ENCODE measurements at places on chromosomes 7 and 10. TPM values are rescaled to one million over a fixed set of nuclear protein-coding genes. Genes with fewer than 3 reads are reported as not detected.

DNA sequence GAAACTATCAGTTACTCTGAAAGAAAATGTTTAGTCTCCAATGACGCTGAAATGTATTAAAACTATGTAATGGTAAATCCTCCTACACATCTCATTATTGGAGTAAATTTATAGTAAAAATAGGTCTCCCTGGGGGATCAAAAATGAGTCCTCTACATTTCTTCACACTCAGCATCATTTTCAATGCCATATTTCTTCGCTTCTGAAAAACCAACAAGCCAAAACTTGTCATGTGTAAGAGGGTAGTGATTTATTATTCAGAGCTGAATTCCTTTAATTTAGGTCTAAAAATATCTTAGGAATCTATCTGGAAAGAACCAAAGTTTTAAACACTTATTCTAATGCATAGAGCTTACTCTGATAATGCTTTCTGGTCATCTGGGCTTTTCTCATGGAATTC is 3.0 kb downstream of the PDK4 start:
- no peak for DNase-seq

GRCh38 chr7:16300361-16300895 is 120.9 kb downstream of the CRPPA start:
- no peak for DNase-seq

DNA sequence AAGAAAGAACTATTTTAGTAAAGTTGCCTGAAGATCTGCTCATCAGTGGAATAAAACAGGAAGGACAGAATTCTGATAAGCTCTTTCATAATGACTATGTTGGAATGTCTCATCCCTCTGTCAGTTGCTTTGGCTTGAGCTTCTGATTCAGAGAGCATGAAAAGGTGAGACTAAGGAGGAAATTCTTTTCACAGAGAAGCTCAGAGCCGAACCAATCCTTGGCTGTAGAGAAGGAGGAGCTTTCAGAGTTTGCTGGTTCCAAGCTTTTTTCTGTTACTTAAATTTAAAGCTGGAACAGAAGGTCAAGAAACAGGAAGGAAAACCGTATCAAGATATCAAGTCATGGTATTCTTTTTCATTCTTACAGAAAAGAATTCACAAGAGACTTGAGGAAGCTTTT is 24.0 kb downstream of the GSTO2 start:
- DNase-seq, result no peak

- peak; percentile 91 for DNase-seq
Observed at GRCh38 chr7:140397784-140398750, at the start of gene SLC37A3. Gene SLC37A3 (minus strand): TSS chr7:140398530. CDS start chr7:140382526, 16,004 bp downstream.

DNA sequence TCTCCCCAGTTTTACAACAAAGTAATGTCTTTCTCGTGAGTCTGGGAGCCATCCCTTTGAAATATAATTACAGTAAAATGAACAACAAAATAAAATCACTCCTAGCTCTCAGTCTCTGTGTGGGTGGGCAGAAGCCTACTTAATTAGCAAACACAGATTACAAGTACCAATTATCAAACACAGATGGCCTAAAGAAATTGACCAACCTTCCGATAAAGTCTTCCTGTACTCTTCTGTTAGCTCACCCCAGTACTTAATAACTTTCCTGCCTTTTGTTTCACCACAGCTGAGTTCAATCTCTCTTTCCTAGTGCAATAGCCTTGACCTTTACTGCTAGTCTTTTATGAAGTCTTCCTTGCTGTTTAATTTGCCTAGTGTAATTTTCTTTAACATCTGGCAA is 719.2 kb upstream of the MBL2 start:
- no peak for DNase-seq

DNA sequence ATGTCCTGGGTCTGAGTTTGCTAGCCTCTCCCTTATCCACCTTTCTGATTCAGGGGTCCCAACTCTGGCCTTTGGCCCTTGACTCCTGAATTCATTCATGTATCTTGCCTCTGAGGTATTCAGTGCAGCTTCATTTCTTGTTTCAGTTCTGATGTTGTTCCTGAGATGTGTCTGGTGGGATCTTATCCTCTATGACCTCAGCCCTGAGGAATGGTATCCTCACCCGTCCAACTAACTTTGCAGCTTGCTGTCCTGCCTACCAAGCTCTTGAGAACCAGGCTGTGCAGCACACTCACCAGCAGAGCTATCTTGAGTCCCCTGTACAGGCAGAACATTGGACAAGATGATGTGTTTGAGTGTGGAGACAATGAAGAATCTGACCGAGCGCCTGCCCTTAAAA is 13.8 kb downstream of the SUFU start:
- DNase-seq, result no peak

- no peak for DNase-seq
Observed at GRCh38 chr7:123472327-123472726, 62.1 kb downstream of the IQUB start.

- DNase-seq, result no peak
Observed at GRCh38 chr10:34739915-34740314, 75.2 kb downstream of the PARD3 start.

CARD11 gene
- total RNA-seq, result 1.2 TPM

SVOPL gene
- total RNA-seq, result not detected

PIP gene
- not detected for total RNA-seq

CPVL gene
- total RNA-seq, result 12.0 TPM
